ENCODE measurements at places on chromosomes 7 and 10.
A peak's percentile ranks its signal among the peaks of the same experiment; 100 is the strongest.

DNA sequence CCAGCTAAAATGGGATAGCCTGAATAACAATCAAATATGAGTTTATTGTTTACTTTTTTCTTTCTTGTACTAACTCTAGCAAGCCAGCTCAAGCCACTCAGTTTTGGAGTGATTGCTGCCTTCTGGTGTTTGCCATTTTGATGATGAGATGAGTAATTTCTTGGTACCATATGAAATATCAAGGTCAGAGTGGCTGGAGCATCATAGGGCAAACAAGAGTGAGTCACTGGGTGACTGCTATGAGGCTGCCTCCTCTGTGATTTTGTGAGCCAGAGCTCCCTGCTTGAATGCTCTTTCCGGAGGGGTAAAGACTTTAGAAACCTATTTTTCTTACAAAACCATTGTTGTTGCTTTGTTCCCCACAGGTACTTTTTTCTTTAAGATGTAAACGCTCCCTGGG, 295.6 kb downstream of the PRKG1 start:
- no peak for DNase-seq

DNA sequence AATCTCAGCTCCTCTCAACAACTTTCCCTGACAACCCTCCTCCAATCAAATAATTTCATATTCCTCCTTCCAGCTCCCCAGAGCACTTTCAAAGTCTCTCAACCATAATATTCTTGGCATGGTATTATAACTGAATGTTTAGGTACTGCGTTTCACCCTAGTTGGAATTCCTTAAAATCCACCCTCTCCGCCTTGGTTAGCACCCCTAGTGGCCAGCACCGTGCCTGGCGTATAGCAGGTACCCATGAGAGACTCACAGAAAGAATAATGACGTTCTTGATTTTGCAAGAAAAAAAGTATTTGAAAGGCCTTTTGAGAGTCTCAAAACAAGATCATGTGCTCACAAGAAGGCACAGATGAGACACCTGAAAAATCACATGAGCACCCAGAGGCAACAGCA, 50.9 kb downstream of the GLI3 start:
- peak; percentile 7 for DNase-seq

- DNase-seq: no peak
Observed at GRCh38 chr10:11499425-11500071, 111.9 kb downstream of the USP6NL start.

GRCh38 chr7:104981672-104982037, 32.4 kb upstream of the KMT2E start:
- DNase-seq: no peak

- DNase-seq: peak; percentile 80
Observed at GRCh38 chr10:24465891-24466818, 257.2 kb downstream of the KIAA1217 start.

DNA sequence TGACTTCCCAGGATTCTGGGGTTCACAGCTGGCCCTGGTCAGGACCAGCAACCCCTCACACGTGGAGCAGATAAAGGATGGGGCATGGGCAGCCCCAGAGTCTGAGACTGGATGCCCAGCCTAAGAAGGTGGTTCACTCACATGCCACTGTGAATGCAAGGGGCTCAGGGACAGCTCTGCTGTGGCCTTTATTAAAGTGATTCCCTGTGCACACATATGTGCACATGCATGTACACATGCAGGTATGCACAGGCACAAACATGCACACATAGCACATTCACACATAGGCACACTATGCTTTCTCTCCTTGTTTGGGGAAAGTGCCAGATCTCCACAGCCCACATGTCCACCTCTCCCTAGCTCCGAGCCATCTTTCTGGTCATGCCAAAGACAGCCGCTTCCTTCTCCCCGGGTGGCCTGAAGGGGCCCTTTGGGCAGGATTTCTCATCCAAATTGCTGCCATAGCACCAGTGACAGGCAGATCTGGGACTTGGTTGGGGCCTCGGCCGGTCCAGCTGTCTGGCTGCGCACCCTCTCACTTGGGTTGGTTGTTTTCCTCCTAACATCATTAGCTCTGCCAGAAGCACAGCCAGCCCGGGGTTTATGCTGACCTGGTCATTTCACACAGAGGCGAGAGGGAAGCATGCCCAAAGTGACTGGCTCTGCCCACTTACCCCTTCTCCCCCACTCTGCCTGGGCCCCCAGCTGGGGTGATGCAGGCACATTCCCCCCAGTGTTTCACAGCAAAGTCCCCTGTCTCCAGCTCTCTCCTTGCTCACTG, 1.4 kb downstream of the GCK start:
- no peak for DNase-seq

DNA sequence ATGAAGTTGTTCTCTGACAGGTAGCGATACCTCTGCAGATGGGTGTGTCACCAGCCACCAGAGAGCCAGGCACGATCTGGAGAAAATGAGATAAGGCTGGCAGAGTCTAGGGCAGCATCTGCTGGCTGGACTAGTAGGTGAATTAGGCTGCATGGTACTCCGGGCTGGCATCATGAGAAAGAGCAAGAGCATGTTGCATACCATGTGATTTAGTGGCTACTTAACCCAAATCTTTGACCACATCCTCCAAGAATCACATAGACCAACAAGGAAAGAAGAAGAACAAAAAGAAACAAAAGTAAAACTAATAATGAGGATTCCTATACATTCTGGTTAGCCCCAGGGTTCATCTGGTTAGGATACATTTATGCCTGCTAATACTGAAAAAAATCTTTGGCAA, 23.4 kb upstream of the FAM170B start:
- no peak for DNase-seq

GRCh38 chr7:159115601-159116501, 28.8 kb downstream of the VIPR2 start:
- no peak for DNase-seq

DNA sequence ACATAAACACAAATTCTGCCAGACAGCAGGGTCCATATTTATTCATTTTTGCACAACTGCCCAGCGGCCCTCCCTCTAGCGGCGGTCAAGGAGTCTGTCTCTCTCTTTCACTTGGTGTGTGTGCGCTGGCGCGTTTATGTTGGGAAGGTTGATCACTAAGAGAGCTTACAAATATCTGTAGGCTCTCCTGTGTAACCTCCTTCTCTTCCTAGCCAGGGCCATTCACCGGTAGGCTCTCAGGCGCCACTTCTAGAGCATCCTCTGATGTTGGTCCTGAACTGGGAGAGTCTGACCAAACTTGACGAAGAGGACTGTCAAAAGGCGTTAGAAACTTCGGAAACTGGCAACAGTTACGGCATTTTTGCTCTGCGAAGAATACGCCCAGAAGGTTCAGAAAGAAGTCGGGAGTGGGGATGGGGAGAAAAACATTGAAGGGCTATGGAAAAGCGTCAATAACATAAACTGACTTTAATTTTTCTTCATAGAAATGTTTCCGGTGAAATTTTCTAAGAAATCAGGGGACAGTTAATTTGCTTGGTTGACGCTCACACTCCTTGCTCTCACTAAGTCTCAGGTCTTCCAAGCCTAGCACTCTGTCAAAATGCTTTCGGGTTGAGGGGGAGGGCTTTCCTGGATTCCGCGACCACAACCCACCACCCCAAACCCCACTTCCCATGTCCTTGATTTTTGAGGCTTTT, 731.1 kb downstream of the ZWINT start:
- peak; percentile 13 for DNase-seq

GRCh38 chr7:156167417-156167807, 355.1 kb upstream of the SHH start:
- no peak for DNase-seq

DNA sequence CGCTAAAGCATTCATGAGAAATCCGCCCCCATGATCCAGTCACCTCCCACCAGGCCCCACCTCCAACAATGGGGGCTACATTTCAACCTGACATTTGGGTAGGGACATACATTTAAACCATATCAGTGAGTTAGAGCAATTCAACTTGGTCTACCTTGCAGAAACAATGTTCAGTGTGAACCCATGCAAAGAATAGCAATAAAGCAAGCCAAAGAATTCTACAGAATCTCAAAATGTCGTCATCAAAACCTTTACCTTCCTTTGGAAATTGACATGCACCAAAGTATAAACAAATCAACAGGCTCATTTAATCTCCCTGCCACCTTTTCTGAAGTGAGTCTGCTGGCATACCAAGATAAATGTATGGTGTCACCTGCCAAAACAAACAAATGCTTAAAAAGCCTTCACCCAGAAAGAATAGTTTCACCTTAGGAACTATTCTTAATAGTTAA, 68.8 kb upstream of the ABLIM1 start:
- DNase-seq: no peak

DNA sequence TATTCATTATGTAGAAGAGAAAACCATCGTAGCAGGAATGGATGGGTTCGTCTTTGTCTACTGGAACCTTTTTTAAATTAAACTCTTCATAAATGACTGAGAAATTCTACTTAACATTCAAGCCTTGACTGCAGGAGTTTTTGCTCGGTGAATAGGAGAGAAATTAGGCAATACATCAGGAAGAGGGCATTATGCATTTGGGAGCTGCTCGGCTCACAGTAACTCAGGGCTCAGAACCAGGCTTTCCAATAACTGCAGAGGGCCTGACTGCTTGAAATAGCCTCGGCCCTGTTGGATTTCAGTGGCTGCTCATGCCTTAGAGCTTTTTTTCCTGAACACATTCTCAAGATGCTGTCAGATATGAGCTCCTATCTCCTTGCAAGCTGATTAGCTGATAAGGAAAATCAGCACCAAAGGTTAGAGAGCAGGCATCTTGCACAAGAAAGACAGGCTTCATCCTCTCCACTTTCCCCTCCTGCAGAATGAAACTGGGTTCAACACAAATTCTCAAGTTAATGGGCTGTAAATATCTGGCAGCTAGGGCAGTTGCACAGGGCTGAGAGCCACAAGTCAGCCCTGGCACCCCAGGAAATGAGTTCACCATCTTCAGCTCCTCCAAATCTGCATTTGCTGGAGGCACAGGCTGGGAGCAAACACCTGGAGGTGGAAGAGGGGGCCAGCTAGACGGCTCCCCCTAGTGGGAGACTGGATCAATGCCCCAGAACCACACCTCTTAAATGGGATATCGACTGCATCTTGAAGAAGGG, 24.3 kb downstream of the TECTB start:
- peak; percentile 62 for DNase-seq

DNA sequence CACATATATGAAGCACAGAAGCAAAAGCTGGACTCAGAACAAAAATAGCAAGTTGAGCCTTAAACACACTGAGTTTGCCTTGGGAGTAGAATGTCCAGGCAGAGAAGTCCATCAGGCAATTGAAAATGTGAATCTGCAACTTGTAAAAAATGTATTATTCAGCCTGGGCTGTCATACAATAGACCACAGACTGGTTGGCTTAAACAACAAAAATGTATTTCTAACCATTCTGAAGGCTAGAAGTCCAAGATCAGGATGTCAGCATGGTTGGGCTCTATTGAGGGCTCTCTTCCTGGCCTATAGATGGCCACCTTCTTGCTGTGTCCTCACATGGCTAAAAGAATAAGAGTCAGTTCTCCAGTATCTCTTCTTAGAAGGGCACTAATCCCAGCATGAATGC, 76.5 kb upstream of the CAPZA2 start:
- DNase-seq: no peak

- DNase-seq: no peak
Observed at GRCh38 chr7:127781081-127781480, 129.1 kb downstream of the SND1 start.

DNA sequence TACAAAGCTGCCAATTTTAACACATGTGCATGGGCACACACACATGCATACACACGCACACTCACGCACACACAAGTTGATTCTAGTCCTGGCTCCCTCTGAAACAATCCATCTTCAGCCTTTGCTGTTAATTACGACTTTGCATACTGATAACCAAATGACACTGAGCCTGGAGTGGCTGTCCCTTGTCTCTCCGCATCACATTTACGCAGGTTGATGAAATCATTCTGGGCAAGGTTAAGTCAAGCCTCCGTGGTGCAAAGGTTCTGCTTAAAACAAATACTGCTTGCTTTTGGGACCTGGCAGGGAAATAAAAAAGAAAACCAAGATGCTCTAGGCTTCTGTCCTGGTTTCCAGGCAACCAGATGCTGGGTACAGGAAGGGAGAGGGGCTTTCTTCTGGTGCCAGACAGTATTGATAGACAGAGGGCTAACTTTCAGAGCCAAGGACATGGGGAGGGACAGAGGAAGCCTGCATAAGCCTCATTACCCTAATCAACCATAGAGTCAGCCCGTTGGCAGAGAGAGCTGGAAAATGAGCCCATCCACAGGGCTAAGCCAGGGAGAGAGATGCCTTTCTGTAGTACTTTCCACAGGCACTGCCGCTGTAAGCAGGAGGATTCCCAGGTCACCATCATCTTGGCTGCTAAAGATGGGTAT, 233.0 kb downstream of the WDR11 start:
- no peak for DNase-seq

GRCh38 chr7:103130901-103131624, 17.8 kb downstream of the NAPEPLD start:
- no peak for DNase-seq

DNA sequence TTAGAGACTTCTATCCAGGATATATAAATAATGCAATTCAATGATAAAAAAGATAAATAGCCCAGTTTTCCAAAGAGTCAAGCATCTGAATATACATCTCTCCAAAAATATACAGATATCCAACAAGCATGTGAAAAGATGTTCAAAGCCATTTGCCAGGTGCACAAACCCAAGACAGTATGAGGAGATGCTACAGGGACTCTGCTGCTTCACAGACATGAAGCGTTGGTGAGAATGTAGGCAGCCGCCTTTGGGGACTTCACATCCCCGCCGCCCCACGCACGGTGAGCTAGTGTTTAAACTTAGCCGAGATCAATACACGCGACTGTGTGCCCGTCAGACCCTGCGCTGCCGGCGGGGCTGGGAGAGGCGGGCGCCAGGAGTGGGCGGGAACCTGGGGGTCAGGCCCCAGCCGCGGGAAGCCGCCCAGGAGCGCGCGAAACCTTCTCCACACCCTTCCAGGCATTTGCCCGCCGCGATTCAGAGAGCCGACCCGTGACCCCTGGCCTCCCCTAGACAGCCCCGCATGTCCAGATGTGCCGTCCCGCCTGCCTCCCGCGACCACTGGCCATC, 927 bp upstream of the ALOX5 start:
- DNase-seq: peak; percentile 32

DNA sequence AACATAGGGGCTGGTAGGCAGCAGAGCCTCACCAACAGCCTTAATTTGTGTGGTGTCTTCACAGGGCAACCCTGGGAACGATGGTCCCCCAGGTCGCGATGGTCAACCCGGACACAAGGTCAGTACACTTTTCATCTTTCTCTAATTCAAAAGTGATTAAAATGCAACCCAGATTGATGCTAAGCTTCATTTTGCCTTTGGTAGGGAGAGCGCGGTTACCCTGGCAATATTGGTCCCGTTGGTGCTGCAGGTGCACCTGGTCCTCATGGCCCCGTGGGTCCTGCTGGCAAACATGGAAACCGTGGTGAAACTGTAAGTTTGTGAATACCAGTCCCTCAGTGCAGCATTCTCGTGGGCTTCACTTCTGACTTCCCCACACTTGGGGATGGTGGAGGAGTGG, 30.9 kb downstream of the COL1A2 start:
- no peak for DNase-seq

- no peak for DNase-seq
Observed at GRCh38 chr10:84946904-84947303, 618.5 kb downstream of the CCSER2 start.

GRCh38 chr10:97843281-97843671, 6.4 kb upstream of the GOLGA7B start:
- DNase-seq: no peak

Data from activated CD4-positive, alpha-beta T cell treated with anti-CD3 and anti-CD28 coated beads for 36 hours (primary cell).